ENCODE measurements at places on chromosomes 3 and 15.

GRCh38 chr3:55750525-55750924 is 263.4 kb upstream of the WNT5A start:
- H3K36me3 ChIP-seq = peaks cover 4% of the 10 kb centered on the region
- DNase-seq = no peak
- no peak overlapping the region for H3K4me3 ChIP-seq
- H3K4me1 ChIP-seq = peaks cover 26% of the 10 kb centered on the region
- peaks cover 26% of the 10 kb centered on the region for H3K27me3 ChIP-seq

GRCh38 chr3:194690501-194691372 is 5.1 kb downstream of the FAM43A start:
- no peak for DNase-seq
- peak overlapping the region; percentile 29 for H3K27ac ChIP-seq
- no peaks in the 10 kb centered on the region for H3K36me3 ChIP-seq
- peaks cover 35% of the 10 kb centered on the region for H3K27me3 ChIP-seq
- H3K4me1 ChIP-seq = peaks cover 38% of the 10 kb centered on the region
- H3K4me3 ChIP-seq = peak overlapping the region; percentile 18

GRCh38 chr3:77412021-77412438 is 372.1 kb downstream of the ROBO2 start:
- DNase-seq = no peak
- no peak overlapping the region for H3K4me3 ChIP-seq
- H3K27me3 ChIP-seq = no peaks in the 10 kb centered on the region
- no peaks in the 10 kb centered on the region for H3K36me3 ChIP-seq

DNA sequence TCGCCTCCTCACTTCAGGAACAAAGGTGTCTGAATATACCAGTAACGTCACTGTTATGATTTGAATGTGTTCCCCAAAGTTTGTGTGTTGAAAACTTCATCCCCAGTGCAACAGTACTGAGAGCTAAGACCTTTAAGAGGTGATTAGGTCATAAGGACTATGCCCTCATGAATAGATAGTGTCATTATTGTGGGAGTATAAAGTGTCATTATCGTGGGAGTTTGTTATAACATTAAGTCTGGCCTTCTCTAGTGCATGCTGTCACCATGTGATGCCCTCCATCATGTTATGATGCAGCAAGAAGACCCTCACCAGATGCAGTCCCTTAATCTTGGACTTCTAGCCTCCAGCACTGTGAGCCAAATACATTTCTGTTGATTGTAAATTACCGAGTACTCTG is 53.7 kb upstream of the TLE3 start:
- no peak overlapping the region for H3K4me3 ChIP-seq
- peaks cover 39% of the 10 kb centered on the region for H3K27me3 ChIP-seq
- peaks cover 48% of the 10 kb centered on the region for H3K4me1 ChIP-seq
- no peak overlapping the region for H3K27ac ChIP-seq
- H3K36me3 ChIP-seq = no peaks in the 10 kb centered on the region

- no peak for DNase-seq
- H3K27me3 ChIP-seq = no peaks in the 10 kb centered on the region
- H3K4me3 ChIP-seq = no peak overlapping the region
- H3K27ac ChIP-seq = no peak overlapping the region
- no peaks in the 10 kb centered on the region for H3K4me1 ChIP-seq
- no peaks in the 10 kb centered on the region for H3K36me3 ChIP-seq
These were observed 311.4 kb downstream of the UNC13C start for GRCh38 chr15:54289590-54290136.

GRCh38 chr15:92882697-92883162 is 17.4 kb upstream of the CHD2 start:
- peak overlapping the region; percentile 100 for H3K27ac ChIP-seq
- H3K4me3 ChIP-seq = peak overlapping the region; percentile 85
- H3K36me3 ChIP-seq = peaks cover 35% of the 10 kb centered on the region
- no peak for DNase-seq
- H3K27me3 ChIP-seq = peaks cover 3% of the 10 kb centered on the region

DNA sequence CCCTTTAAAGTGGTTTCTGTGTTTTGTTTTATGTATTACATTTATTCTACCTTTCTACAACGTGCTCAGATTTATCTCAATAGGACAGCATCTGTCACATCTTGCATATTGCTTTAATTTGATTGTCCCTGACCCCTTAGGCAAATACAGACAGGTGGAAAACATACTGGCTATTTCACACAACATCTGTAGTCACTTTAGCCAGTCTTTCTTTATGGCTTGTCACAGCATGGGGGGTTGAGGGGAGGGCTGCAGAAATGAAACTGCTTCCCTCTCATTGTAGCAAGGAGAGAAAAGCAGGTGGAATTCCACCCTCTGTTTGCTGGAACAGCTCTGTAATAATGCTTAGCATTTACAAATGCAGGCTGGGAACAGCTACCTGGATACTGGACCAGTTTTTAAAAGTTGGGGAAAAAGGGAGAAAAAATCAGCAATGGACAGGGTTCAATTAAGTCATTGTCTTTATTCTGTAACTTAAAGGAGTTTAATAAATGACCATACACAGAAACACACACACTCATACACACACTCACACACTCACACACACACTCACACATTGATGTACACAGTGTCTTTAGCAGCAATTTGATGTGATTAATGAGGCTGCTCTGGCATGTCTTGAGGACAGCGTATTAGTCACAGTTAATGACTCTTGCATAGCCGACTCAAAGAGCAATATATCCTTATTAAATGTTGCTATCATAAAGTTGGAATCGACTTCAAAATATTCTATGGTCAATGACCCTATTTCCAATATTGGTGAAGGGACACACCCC is 283.7 kb upstream of the GBE1 start:
- H3K27me3 ChIP-seq = no peaks in the 10 kb centered on the region
- H3K4me3 ChIP-seq = no peak overlapping the region
- DNase-seq = no peak
- H3K27ac ChIP-seq = peak overlapping the region; percentile 8
- H3K4me1 ChIP-seq = peaks cover 6% of the 10 kb centered on the region

DNA sequence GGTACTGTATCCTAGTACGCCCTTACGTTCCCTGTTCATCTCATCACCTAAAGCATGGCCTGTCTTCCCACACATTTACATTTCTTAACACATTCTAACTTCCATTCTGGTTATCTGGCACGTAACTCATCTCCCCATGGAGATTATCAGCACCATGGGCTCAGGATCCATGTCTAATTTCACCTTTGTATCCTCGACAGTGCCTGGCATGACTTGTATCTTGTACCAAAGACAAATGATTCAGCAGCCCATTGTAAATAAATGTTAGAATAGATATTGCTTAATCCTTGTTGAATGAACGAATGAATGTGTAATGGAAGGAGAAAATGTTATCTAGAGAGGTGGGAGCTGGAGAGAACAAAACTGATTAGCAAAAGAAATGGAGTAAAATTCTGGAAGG is 69.7 kb upstream of the TPM1 start:
- no peak overlapping the region for H3K4me3 ChIP-seq
- no peak overlapping the region for H3K27ac ChIP-seq
- no peaks in the 10 kb centered on the region for H3K27me3 ChIP-seq

GRCh38 chr3:58384381-58385090 is 49.1 kb downstream of the PDHB start:
- no peak overlapping the region for H3K27ac ChIP-seq
- peaks cover 9% of the 10 kb centered on the region for H3K36me3 ChIP-seq
- no peak for DNase-seq
- peaks cover 16% of the 10 kb centered on the region for H3K4me1 ChIP-seq

DNA sequence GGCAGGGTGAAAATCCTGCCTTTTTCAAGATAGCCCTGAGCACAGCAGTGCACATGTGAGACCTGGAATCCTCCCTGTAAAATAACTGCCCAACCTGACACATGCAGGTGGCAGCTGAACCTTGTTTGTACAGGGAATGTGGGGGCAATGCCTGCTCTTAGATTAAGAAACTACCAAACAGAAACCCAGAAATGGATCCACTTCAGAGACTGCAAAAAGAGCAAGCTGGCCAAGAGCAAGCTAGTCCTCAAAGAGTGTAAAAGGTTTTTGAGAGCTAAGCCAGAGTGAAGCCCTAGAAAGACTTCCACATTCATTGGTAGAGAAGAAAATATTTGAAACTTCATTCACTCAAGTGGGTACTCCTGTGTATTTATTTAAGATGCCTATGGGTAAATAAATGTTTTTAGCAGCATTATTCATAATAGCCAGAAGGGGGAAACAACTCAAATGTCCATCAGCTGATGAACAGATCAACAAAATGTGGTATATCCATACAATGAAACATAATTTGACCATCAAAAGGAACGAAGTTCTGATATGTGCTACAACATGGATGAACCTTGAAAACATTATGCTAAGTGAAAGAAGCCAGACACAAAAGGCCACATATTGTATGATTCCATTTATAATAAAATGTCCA is 96.0 kb upstream of the TSC22D2 start:
- H3K36me3 ChIP-seq = no peaks in the 10 kb centered on the region
- peak overlapping the region; percentile 35 for H3K27ac ChIP-seq
- no peaks in the 10 kb centered on the region for H3K27me3 ChIP-seq
- DNase-seq = no peak
